ENCODE measurements at places on chromosomes 16 and 17.

DNA sequence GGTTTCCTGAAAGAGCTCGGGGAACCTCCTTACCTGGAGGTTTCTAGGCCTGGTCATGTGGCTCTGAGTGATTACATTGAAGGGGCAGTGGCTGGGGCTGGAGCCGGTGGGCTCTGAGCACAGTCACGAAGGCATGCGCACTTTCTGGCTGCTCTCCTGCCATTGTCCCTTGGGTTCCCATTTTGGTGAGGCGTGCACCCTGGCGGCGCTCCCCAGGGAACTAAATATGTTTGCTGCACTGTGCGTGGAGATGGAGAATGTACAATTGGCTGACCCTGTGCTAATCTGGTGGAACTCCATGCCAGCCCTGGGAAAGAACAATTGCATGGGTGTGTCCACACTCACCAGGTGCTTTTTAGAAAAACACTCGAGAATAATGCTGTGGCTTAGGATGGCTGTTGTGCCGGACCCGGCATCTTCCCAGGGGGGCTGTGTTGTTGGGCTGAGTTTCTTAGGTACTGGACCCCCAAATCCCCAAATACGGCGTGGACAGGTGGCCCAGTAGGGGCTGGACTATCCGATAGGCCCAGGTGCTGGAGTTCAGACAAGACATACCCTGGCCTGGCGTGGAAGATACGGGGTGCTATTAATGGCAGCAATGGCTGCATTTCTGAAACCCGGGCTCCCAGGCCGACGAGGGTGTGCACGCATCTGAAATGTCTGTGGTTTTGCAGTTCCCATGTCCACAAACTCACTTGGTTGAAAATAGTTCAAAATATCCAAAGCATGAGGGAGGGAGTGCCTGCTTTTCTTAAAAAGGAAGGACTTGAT lies 230.5 kb downstream of the SEC14L1 start:
- H3K4me1 ChIP-seq, result peaks cover 52% of the 10 kb centered on the region
- no peak for DNase-seq
- no peaks in the 10 kb centered on the region for H3K27me3 ChIP-seq

DNA sequence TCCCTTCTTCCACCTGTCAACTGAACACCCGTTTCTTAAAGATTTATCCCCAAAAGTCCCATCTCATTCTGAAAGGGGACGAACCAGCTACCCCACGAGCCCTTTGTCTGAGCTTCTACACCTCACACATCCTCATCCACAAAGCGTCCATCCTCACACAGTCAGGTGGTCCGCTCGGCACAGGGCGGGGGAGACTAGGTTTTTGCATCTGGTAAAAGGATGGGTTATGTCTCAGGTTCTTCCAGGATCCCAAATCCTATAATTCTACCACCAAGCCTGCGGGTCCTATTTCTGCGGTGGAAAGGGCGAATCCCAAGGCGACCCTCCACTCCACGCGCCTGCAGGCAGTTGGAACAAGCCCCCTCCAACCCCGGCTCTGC lies 458 bp downstream of the GFOD2 start:
- DNase-seq, result no peak
- H3K36me3 ChIP-seq, result no peaks in the 10 kb centered on the region
- H3K27ac ChIP-seq, result peak overlapping the region; percentile 86
- H3K27me3 ChIP-seq, result no peaks in the 10 kb centered on the region

DNA sequence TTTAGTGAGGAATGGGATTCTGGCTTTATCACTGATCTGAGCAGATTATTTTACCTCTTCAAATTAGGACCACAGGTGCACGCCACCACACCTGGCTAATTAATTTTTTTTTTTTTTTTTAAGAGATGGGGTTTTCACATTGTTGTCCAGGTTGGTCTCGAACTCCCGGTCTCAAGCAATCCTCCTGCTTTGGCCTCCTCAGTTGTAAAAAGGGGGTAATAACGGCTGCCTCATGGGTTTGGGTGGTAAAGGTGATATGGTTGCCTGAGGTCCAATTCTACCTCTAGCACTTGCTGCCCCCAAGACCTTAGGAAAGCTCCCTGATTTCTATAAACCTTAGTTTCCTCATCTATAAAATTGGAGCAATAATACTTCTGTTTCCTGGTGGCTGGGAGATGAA lies 130.7 kb upstream of the HS3ST2 start:
- H3K27me3 ChIP-seq, result peaks cover 10% of the 10 kb centered on the region
- H3K27ac ChIP-seq, result no peak overlapping the region
- no peak for DNase-seq
- no peak overlapping the region for H3K4me3 ChIP-seq
- no peaks in the 10 kb centered on the region for H3K4me1 ChIP-seq
- H3K36me3 ChIP-seq, result no peaks in the 10 kb centered on the region

GRCh38 chr16:12557786-12558185 lies 245.9 kb downstream of the CPPED1 start:
- no peaks in the 10 kb centered on the region for H3K27me3 ChIP-seq
- no peaks in the 10 kb centered on the region for H3K36me3 ChIP-seq
- H3K4me3 ChIP-seq, result no peak overlapping the region
- no peak for DNase-seq
- H3K27ac ChIP-seq, result no peak overlapping the region
- H3K4me1 ChIP-seq, result no peaks in the 10 kb centered on the region

- no peak overlapping the region for H3K27ac ChIP-seq
- H3K36me3 ChIP-seq, result no peaks in the 10 kb centered on the region
- H3K4me3 ChIP-seq, result no peak overlapping the region
- H3K4me1 ChIP-seq, result no peaks in the 10 kb centered on the region
- H3K27me3 ChIP-seq, result no peaks in the 10 kb centered on the region
These were observed 74.2 kb downstream of the CPPED1 start for GRCh38 chr16:12729448-12729847.

Data from breast epithelium (tissue), 4 donors.